ENCODE measurements at places on chromosomes 7 and 10.

- no peak for DNase-seq
Observed at GRCh38 chr7:41655426-41655825, 47.5 kb downstream of the INHBA start.

DNA sequence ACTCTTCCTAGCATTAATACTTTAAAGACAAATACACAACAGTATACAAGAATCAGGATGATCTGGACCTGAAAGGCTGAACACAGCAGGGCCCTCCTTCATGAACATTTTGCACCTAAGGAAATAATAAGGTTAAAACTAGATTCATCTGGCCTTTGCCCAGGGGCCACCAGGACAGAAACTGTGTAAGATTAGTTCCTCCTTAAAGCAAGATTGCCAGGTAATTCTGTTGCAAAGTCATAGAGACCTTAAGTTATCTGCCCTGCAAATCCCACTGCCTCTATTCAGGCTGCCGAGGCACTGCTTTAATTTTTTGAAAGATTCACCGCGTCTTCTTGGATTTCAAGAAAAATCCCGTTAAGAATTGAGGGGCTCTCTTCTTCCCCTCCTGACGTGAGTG is 1.6 kb upstream of the KIAA1217 start:
- no peak for DNase-seq

- DNase-seq = peak; percentile 10
Observed at GRCh38 chr7:123367484-123368122, 166.8 kb downstream of the IQUB start.

DNA sequence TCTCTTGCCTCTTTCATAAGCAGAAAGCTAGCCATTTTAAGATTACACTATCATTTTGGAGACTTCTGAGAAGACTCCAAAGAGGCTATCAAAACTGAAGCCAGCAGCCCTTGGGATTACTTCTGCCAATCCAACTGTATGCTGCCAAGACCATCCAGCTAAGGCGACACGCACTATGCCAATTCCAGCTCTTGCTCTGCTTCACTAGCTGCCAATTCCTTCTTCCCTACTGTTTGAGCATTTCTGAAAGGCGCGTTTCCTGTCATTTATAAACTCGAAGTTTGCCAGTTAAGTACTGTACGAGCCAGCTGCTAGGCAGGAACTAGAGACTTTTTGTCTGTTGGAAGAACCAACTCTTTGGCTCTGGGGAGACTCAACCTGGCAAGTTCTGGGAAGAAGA is 36.5 kb downstream of the MALSU1 start:
- no peak for DNase-seq

GRCh38 chr7:148204639-148205304 is 385.8 kb upstream of the C7orf33 start:
- no peak for DNase-seq
